ENCODE measurements at places on chromosomes 1 and 21. TPM values are rescaled to one million over a fixed set of nuclear protein-coding genes. Genes with fewer than 3 reads are reported as not detected.

Gene FAM167B
- total RNA-seq, result 0.59 TPM

Gene TMEM200B
- not detected for total RNA-seq

Gene RGS1
- not detected for total RNA-seq

Gene NBPF10
- 0.55 TPM for total RNA-seq

Gene ATAD3C
- total RNA-seq, result not detected
